ENCODE measurements at places on chromosomes 7 and 10.
A peak's percentile ranks its signal among the peaks of the same experiment; 100 is the strongest.

DNA sequence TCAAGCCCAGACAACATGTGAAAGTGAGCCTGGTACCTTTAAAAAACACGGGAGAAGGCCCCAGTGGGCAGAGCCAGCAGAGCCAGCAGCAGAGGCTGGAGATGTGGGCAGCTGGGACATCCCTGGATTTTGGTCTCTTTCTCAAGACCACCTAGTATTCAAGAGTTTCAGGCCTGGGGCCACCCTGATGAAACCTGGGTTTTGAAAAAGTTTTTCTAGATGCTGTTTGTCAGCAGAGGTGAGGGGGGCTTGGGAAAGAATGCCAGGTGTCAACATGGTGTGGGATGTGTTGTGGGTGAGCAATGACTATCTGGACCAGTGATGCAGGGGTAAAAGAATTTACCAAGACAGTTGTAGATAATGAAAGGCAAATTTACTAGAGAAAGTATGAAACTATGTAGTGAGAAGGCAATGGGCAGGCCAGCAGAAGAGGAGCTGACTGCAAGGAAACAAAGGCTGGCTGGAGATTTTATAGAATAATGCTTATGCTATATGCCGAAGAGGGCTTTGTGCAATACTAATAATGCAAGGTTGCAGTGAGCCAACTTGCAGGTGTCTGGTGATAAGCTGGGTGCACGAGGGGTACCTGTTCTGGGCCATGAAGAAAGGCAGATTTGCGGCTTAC, 28.1 kb upstream of the PLEKHA1 start:
- DNase-seq: no peak

GRCh38 chr7:16838386-16838785, 33.6 kb upstream of the AGR2 start:
- no peak for DNase-seq

DNA sequence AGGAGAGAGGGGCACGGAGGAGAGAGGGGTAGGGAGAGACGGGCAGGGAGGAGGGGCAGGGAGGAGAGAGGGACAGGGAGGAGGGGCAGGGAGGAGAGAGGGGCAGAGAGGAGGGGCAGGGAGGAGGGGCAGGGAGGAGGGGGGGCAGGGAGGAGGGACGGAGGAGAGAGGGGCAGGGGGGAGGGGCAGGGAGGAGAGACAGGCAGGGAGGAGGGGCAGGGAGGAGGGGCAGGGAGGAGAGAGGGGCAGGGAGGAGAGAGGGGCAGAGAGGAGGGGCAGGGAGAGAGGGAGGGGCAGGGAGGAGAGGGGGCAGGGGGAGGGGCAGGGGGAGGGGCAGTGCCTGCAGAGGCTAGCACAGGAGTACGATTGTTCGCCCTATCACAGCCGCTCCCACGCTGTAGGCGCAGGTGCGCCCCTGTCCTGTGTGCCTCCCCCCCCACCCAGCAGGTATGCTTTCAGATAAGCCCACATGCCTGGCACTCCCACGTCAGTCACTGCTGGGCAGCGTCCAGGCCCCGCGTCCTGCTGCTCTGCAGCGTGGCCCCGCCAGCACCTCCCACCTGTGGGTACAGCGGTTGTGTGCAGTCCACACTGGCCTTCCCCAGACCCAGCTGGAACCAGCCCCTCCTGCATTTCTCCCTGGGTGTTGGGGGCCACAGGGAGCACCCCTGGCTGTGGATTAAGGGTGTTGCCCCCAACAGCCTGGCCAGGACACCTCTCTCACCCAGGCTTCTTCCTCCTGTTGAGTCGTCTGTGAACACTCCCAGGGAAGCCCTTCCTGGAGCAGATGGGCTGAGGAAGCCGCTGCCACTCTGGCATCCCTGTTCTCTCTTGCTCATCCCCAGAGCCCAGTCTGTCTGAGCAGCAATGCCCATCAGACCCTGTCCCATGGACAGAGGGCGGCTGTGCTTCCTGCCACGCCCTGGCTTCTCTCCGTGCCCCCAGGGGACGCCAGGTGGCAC, 10.8 kb downstream of the NKX6-2 start:
- no peak for DNase-seq

DNA sequence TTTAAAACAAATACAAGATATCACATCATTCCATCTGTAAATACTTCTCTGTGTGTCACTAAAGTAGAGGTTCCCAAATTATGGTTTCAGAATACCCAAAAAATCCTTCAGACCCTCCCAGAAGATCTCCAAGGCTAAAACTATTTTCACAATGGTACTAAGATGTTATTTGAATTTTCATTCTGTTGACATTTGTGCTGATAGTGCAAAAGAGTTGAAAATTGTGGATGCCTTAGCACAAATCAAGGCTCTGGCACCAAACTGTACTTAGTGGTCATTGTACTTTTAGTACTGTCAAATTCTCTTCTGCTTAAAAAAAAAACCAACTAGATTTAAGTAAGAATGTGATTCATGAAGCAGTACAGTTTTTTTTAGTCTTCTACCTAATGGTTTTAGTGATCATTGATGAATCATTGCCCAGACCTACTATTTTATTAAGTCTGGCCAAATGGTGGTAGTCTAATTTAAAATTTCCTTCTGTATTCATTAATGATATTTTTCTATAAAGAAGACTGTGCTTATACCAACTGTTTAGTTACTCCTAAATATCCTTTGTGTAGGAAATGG, 50.5 kb downstream of the TPST1 start:
- DNase-seq: no peak

- no peak for DNase-seq
Measured at GRCh38 chr10:122659126-122659525, 40.5 kb downstream of the C10orf120 start.

GRCh38 chr10:97640868-97641811, 669 bp downstream of the PI4K2A start:
- peak; percentile 7 for DNase-seq

DNA sequence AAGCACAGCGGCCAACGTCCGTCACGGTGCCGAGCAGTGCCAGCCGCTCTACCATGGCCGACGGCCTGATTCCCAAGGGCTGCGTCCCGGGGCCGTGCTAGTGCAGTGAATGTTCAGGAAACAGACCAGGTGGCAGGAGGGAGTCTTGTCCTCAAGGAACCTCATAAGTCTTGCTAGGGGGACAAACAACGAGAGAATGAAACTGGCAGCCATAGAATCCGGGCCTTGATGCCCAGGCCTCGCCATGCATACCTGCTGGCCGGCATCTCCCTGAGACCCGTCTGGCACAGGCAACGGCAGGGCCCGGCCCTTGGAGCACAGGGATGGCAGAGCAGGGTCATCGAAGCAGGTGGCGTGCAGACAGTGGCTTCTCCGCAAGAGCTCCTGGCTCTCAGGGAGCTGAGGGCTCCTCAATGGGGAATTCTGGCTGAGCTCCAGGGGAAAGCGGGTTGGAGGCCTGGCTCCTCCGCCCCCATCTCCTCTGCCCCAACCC, 58.8 kb downstream of the DIP2C start:
- DNase-seq: no peak

GRCh38 chr10:90304533-90304932, 553.3 kb downstream of the HTR7 start:
- no peak for DNase-seq

DNA sequence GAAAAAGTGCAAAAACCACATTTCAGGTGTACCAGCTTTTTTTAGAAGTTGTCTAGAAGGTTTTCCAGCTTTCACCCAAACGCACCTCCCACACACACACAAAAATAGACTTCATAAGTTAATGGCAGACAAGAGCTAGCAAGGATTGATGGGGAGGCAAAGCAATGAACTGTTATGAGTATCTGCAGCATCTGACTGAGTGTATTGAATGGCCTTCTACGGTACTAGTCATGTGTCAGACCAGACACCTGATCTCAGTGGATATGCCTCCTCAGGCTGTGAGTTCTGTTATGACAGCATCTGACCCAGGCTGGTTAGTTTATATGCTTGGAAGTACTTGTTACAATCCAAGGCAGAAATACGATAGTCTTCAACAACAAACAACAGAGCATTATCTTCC, 406.1 kb upstream of the AUTS2 start:
- no peak for DNase-seq

DNA sequence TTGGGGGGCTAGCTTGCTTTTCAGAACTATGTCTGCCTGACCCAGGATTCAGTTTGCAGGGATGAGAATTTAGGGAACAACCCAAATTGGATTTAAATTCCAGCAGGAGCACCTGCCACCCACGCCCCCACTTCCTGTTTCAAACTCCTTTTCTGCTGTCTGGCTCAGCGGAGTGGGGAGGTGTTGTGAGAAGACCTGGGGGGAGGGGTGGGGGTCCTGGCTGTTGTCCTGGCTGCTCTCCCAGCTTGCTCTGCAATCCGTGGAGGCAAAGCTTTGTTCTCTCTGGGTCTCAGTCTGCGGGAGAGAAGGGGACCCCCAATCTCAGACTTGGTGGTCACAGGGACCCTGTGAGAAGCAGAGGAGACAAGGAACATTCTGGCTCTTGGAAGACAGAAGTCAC, 799 bp downstream of the KCNK18 start:
- no peak for DNase-seq

DNA sequence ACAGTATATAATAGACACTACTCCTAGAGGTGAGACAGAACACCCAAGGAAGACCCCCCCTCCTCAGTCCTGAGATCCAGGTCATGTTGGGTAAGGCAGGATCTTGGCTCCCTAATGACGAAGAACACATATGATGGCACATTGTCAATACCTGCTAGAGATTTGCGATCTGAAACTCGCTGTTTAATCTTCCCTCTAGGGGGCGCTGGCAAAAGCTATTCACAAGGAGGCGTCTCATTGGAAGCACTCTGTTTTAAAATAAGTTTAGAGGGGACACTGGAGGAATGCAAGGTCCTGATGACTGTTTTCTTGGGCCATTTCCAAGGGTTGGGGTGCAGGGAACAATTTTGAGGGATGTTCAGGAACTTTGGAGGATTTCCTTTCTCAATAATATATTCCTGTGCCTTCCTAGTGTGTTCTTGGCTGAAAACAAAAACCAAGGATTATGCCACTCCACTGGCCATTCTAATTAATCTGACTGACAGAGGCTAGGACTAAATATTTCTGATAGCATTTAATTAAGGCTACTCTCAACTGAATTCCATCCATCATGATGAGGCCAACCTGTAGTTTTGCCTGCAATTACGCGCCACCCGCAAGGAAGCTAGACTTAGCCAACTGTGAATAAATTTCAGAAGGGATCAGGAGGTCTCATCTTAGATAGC, 1013.8 kb upstream of the MBL2 start:
- no peak for DNase-seq

- no peak for DNase-seq
Measured at GRCh38 chr10:101875068-101875688, 31.6 kb upstream of the KCNIP2 start.

DNA sequence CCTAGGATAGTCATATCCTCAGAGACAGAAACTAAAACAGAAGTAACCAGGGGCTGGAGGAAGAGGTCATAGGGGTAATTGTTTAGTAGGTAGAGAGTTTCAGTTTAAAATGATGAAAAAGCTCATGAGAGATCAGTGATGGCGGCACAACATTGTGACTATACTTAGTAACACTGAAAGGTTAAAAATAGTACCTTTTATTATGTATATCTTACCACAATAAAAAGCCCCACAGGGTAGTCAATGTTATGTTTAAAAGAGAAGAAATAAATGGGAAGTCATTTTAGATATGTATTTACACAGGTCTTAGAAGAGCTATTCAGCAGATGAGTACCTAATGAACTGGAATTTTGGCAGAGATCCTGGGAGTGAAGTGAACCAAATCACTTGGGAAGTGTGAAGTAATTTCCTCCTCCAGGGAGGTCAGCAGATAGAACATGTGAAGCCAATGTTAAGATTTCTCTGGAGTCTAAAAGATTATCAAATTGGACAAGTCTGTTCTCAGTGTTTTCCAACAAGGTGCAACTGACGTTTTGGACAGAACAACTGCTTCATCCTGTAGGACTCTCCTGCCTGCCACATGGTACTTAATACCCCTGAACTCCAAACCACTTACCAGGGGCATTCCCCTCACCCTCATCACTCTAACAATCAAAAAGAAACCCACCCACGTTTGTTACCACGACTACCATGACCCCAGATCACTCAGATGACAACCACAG, 6.4 kb downstream of the CDCA7L start:
- no peak for DNase-seq

DNA sequence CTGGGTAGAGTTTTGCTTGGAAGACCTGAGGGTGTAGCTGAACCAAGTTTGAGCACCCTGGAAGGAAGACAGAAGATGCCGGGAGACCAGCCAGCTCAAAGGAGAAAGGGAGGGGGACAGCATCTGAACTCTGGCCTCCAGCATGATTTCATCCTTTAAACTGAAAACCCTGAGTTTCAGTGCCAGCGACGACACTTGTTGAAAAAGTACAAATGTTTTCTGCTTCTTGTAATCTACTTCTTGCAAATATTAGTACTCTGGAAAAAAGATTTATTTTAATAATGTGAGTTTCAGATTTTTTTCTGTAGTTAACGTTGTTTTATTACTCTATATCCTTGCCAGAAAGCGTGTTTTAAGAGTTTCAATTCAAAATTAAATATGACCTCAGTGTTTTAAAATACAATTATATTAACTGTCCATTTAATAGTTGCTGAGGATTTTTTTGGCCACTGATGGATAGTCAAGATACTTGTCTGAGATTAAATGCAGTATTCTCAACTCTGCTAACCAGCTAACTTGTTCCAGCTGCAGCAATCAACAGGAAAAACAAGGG, 227.7 kb downstream of the MGMT start:
- DNase-seq: no peak

DNA sequence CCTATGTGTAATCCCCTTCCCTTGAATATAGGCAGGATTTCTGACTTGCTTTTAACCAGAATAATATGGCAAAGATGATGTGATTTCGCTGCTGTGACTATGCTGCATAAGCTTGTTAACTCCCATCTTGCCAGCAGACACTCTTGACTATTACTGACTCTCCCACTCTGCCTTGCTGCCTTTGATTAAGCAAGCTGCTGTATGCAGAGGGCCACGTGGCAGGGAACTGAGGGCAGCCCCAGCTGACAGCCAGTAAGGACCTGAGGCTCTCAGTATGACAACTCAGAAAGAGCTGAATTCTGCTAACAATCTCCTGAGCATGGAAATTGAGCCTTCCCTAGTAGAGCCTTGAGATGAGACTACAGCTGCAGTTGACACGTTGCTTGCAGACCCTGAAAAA, 279.4 kb upstream of the CACNA2D1 start:
- no peak for DNase-seq

DNA sequence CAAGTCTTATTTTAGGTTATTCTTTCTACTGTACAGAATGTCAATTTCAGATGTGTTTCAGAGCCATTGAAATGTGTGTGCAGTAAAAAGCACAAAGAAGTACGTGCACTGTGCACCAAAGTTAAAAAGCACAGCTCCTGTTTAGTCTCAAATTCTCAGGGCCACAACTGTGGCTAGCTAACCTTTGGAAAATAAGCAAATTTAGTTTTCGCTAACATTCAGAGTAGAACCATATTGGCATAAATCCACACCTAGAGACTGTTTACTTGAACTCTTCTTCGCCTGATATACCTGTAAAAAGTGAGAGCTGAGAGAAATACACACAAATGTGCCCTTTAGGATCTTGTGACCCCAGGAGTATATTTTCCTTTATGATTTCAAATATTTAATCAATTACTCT, 353.9 kb downstream of the TFEC start:
- DNase-seq: no peak

DNA sequence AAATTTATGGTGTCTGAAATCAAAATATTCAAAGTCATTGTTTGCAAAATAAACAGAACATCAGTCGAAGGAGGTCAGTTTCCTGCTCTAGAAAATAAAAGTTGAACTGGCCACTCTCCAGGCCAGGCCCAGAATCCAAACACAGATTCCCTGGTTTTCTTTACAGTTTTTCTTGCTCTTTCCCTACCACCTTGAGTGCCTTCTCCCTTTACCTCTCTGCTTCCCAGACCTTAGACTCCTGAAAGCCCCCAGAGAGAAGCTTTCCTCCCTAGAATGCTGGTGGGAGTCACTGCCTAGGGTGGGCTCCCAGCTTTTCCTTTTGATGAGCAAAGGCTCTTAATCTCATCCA, 6.1 kb downstream of the DNTT start:
- no peak for DNase-seq

Data from CD4-positive, alpha-beta T cell treated with Interferon gamma for 1 hour (primary cell).